ENCODE measurements at places on chromosomes 5 and 9.

- no peak for DNase-seq
Observed at GRCh38 chr5:138664276-138664943, 88.8 kb upstream of the CTNNA1 start.

- no peak for DNase-seq
Observed at GRCh38 chr5:68592351-68592750, 376.8 kb downstream of the PIK3R1 start.

GRCh38 chr5:65730910-65731309, 8.9 kb downstream of the NLN start:
- DNase-seq = no peak

- no peak for DNase-seq
Observed at GRCh38 chr5:137245438-137245837, 253.7 kb downstream of the SPOCK1 start.

DNA sequence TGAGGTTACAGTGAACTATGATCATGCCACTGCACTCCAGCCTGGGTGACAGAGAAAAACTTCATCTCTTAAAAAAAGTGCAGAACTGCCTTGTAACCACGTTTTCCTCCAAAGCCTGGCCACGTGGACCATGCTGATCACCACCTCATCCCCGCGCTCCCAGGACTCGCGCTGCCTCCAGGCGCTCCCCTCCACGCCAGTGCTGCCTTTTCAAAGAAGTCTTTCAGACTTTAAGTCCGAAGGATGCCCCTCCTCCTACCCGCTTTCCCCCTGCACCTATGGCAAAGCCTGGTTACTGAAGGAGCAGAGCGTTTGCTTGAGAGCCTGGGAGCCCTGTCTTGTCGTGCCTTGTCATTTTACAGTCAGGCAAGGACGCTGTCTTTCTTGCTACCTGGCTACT, 43.8 kb downstream of the HABP4 start:
- no peak for DNase-seq

DNA sequence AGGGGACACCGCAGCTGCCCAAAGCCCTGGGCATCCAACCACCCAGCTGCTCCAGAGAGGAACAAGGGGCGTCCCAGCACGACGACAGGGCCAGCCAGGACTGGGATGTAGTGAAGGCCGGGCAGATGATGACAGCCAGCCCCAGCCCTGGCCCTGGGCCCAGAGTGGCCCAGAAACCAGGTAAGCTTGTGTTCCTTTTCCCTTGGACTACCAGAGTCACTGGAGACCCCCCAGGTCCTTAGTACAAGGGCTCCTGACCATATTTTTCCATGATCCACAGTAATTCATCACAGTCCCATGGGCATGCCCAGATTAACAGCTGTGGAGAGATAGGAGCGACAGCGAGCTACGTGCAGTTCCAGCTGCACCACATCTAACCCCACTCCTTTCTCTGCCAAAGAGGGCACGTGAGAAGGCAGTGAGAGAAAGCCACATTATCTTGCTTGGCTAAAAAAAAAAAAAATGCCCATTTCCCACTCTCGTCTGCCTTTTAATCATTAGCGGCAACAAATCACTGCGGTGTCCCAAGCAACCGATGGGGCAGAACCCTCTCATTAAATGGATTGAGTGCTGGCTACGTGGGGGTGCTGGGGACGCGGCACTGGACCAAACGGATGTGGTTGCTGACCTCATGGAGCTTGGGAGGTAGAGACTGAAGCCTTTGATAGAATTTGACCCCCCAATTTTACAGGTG, 21.7 kb upstream of the SYNPO start:
- no peak for DNase-seq

- no peak for DNase-seq
Observed at GRCh38 chr9:71915495-71915894, 4.1 kb downstream of the C9orf85 start.

DNA sequence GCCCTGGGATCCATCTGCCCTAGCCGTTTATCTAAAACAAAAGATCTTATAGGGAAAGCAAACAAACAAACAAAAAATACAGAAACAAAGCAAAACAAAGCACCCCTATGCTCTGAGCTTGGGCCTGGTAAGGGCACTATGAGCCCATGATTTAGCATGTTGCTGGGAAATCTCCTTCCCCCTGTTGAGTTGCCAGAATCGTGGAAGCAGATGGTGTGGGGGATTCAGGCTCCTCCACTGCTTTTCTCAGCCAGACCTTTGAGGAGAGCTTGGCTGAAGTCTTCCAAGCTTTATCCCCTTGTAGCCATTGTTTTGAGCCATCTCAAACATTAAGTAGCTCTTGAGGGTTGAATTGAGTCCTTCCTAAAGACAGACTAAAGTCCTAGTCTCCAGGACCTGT, 29.9 kb downstream of the TMC1 start:
- no peak for DNase-seq

DNA sequence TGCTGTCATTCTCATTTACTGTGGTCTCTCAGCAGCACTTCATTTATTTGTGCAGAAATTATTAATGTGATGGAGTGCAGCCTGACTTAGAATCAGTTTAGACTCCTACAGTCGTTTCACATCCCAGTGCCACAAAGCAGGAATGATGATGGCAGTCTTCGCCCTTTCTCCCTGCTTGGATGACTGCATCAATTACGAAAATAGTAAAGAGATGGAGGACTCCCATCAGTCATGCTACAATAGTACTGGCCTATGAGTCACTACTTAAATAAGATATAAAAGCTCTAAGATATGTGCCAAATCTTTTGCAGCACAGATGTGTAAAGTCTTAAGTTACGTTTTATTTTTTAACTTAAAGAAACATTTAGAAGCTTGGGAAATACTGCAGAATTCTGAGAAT, 263.9 kb downstream of the CHSY3 start:
- DNase-seq = no peak

GRCh38 chr5:126777257-126777974, 480 bp downstream of the LMNB1 start:
- DNase-seq = no peak

- no peak for DNase-seq
Observed at GRCh38 chr9:114746591-114747346, 59.1 kb downstream of the TNFSF15 start.

DNA sequence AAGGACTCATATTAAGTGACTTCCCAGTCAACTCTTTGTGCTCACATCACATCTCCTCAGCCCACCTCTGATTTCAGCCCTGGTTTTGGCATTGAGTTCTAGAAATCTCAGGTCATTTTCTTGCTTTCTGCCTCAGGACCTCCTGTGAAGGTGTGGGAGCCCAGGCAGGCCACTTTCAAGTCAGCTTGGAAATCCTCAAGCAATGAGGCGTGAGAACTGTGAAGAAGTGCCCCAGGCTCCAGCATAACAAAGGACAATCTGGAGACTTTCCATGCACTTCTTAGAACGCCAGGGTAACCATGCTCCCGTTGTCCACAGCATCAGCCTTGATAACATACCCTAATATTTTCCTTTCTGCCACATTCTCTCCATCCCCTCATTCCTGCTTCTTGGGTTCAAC, 131.2 kb upstream of the MAP3K1 start:
- DNase-seq = no peak

DNA sequence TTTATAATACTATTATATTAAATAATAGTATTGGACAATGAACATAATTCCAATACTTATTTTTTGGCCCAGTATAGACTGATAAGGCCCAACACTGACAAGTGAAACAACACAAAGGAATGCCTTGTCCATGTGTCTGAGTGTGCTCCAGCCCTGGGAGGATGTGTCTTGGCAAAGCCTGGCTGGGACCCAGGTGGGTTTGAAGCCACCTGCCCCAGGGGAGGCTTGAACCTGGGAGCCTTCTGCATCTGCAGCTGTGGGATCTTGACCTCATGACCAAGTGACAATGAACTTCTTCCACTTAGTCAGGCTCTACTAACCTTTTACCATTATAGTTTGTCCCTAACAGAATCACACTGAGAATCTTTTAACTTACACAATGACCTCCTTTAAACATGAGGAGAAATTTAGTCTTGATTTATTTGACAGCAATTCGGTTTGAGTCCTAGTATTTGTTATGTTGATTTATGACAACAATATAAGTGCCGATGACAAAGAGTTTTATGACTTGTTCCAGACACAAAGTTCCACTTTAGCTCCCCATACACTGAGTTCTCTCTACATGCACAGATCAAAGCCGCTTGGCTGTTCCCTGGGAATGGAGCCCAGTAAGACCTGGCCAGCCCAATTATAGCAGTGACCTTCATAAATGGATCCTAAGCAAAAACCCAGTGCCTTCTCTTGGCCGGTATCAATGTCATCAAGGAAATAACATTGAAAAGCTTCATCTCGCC, 294.5 kb downstream of the CTNND2 start:
- DNase-seq = no peak

Measured in D721Med (cell line).